ENCODE measurements at places on chromosomes 6 and 20. TPM values are rescaled to one million over a fixed set of nuclear protein-coding genes. Genes with fewer than 3 reads are reported as not detected.

Gene HLA-DQA1
- polyA plus RNA-seq: 2.2 TPM

Gene NTSR1
- 1.1 TPM for polyA plus RNA-seq

Gene VGLL2
- not detected for polyA plus RNA-seq

Gene CST5
- polyA plus RNA-seq: not detected

Gene NQO2
- polyA plus RNA-seq: 60.5 TPM

Gene HLA-G
- polyA plus RNA-seq: 10.5 TPM

Gene EYS
- 1.1 TPM for polyA plus RNA-seq

Gene COL11A2
- polyA plus RNA-seq: 3.0 TPM

Gene SMLR1
- polyA plus RNA-seq: 3.3 TPM

Gene OXT
- not detected for polyA plus RNA-seq

Gene PPP1R3G
- 2.4 TPM for polyA plus RNA-seq

Gene LTA
- polyA plus RNA-seq: 0.43 TPM

Gene HS3ST5
- polyA plus RNA-seq: 0.93 TPM

Gene RAET1L
- polyA plus RNA-seq: not detected

Gene CABLES2
- polyA plus RNA-seq: 11.4 TPM

Gene GATA5
- polyA plus RNA-seq: 2.1 TPM

Gene MRAP2
- 17.7 TPM for polyA plus RNA-seq

Gene ATP5F1E
- polyA plus RNA-seq: 190 TPM

All from left renal pelvis (tissue), 4 donors.